Natural killer cell (primary cell): ENCODE measurements at places on chromosomes 2 and 18.

GRCh38 chr2:168460571-168460970 is 4.5 kb downstream of the CERS6 start:
- no peak for DNase-seq

GRCh38 chr2:124286089-124286783 is 261.1 kb downstream of the CNTNAP5 start:
- DNase-seq, result no peak

GRCh38 chr2:194725169-194725568 is 931.9 kb upstream of the SLC39A10 start:
- DNase-seq, result no peak

DNA sequence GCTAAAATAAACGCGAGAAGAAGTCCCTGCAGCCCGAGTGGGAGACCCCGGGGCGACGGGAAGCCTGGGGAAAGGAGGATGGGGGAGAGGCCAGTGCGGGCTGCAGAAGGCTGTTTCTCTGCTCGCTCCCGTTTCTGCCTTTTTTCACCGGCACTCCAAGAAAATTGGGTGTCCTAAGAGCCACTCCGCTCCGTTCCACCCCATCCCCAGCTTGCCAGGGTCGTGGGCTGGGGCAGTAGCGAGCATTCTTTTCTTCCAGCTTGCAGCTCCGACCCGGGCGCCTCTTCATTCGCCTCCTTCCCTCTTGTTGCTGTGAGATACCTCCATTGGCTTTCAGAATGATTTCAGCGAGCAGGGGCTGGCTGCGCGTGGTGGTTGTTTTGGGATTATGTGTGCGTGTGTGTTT is 1.1 kb downstream of the HOXD3 start:
- no peak for DNase-seq

DNA sequence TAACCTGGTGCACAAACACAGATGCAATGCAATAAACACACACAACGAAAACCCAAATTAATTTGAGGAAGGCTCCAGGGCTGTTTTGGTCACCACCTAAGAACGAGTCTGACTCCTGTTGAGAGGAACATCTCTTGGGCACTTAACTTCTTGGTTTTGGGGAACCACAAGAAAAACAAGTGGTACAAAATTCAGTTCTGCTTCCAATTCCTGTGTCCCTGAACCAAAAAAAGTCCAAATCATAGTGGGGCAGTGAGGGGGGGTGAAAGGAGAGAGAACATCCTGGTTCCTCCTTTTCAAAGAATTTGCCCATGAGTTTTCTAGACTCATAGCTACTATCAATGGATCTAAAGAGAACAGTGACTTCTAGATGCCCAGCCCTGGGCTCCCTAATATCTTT is 143.6 kb downstream of the COL4A4 start:
- no peak for DNase-seq

- no peak for DNase-seq
Measured at GRCh38 chr2:16869711-16870110, 204.1 kb upstream of the CYRIA start.

- no peak for DNase-seq
Measured at GRCh38 chr2:128380061-128380889, 61.6 kb upstream of the HS6ST1 start.

DNA sequence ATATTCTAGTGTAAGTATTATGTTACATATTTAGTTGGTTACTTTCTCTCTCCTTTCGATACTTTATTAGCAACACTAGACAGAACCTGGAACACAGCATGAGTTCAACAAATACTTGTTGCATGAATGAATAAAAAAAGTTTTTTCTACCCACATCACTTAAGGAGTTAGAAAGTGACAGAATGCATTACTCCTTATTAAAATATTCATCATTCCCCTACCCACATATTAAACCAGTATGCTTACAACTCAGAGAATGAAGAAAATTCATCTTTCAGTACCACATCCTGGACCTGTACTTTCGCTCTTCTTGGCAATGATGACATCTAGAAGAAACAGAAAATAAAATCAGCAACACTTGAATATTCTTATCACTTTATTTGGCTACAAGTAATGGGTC is 6.0 kb downstream of the SRBD1 start:
- no peak for DNase-seq

- DNase-seq, result no peak
Measured at GRCh38 chr18:46407486-46408166, 249.4 kb downstream of the LOXHD1 start.

DNA sequence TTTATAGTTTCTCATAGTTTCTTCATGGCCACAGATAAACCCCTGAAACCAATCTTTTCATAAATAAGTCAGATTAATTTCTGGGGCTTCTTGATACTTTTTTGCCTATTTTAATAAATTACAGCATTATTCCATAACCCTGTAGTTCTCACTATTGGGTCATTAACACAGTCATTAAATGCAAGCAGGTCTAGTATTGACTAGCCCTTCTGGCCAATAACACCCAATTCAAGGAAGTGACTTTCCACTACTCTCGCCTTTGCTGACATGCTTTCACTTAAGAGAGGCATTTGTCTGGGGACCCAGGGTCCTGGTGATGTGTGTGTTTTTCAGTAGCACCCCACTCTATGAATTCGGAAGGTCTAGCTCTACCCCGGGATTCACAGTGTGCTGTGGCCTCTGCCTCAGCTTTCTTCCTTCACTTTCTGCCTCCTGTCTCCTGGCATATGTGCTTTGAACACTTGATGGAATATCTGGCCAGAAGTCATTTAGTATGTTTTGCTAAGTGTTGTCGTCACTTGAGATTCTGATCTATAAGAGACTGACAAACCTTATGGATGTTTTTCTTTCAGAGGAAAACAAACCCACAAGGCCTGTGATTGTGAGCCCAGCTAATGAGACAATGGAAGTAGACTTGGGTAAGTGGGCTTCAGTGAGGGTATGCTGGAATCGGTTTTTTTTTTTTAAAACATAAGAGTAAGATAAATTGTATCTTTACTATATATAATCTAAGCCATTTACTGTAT is 18.6 kb upstream of the IL1RL2 start:
- no peak for DNase-seq

DNA sequence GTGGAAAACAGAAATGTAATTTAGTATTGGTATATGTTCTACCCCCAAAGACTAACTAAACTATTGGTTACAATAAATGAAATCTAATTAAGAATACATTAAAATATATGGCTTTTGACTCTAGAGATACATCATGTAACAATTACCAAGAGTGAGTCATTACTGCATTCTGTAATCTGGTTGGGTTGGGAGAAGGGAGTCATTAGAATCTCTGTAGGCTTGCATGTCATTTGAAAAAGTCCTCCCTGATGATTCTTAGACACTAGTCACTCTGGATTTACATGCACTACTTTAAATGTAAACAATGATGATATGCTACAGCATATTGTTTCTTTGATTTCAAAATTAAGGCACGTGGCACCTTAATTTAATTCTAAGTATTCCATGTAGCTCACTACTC is 293.4 kb upstream of the CHST9 start:
- DNase-seq, result no peak
